ENCODE measurements at places on chromosomes 1 and 21. TPM values are rescaled to one million over a fixed set of nuclear protein-coding genes. Genes with fewer than 3 reads are reported as not detected.
A peak's percentile ranks its signal among the peaks of the same experiment; 100 is the strongest.

Gene OR2L2
- 0.07 TPM for total RNA-seq

Gene COPA
- 284 TPM for total RNA-seq

Gene GPR25
- not detected for total RNA-seq

Gene HUNK
- total RNA-seq: 0.92 TPM

Gene ELAPOR1
- 1.2 TPM for total RNA-seq

DNA sequence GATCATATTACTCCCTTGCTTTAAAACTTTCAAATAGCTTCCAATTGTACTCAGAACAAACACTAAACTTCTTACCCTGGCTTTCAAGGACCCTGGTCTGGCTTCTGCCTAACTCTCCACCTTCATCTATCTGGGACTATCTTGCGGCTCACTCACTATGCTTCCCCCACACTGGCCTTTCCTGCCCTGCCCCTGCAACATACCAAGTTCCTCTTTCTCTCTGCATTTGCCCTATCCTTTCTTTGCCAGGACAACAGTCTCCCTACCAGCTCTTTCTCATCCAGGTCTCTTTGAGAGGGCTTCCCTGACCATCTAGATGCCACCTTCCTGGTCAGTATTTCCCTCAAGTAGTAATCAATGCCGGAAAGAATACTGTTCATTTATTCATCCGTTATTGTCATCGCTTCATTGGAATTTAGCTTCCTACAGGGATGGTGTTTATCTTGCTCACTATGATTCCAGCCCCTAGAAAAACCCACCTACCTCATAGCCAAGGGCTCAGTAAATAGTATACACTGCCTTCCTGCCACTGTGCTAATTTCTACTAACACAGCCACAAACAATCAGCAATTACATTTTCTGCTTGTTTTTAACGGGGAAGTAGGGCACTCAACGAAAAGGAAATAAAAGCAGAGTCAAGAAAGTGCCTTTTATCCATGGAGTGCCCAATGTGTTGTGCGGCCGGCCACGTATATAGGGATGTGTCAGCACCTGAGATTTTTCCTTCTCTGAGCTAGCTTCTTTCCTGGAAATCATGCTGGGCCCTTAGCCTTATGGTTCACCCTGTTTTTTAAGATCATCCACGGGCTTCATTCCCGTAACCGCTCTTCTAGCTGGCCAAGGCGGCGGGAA, 521 bp upstream of the CDC7 start:
- peaks cover 17% of the 10 kb centered on the region for H3K4me1 ChIP-seq
- H3K4me3 ChIP-seq: no peak overlapping the region
- no peak overlapping the region for H3K27ac ChIP-seq
- no peak for DNase-seq

GRCh38 chr1:214550857-214551435, 456 bp downstream of the PTPN14 start:
- H3K27me3 ChIP-seq: no peaks in the 10 kb centered on the region
- H3K4me3 ChIP-seq: peak overlapping the region; percentile 88
- H3K27ac ChIP-seq: peak overlapping the region; percentile 97
- no peaks in the 10 kb centered on the region for H3K36me3 ChIP-seq
- peak; percentile 95 for DNase-seq
- peaks cover 64% of the 10 kb centered on the region for H3K4me1 ChIP-seq

DNA sequence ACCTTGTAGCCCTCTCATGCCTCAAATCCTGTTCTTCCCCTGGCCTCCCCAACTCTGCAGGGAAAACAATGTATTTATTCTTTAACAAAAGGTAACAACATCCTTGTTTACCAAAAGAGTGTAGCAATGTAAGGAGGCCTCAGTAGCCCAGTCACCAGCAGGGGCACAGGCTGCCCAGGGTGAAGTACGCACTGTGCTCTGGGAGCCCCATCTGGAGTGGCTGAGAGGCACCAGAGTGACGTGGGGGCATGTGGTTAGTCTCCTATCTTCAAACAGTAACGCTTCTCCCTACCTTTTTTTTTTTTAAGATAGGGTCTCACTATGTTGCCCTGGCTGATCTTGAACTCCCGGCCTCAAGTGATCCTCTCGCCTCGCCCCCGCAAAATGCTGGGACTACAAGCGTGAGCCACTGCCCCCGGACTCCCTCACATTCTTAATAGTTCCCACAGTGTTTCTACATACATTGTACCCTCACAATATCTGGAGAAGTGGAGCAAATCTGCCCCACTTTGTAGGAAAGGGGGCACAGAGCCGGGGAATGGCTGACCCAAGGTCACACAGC, 51.3 kb upstream of the ECE1 start:
- no peak overlapping the region for H3K27ac ChIP-seq
- H3K36me3 ChIP-seq: no peaks in the 10 kb centered on the region
- no peak for DNase-seq
- H3K4me1 ChIP-seq: peaks cover 72% of the 10 kb centered on the region

DNA sequence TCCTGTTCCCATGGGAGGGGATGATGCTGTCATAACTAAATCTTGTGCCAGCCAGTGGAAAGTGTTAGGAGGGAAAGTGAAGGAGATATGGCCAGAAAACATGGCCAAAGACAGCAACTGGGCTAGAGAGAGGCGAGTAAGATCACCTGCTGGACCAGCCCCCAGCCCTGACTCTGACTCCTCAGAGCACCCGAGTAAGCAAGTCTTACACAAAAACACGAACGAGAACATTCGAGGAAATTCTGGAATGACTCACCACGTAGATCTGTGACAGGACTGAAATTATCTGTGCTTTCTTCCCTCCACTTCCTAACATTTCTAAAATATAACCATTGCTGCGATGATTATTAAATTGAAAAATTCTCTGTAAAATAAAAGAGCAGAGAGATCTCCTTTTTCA, 9.2 kb downstream of the ZNF496 start:
- no peaks in the 10 kb centered on the region for H3K4me1 ChIP-seq
- no peaks in the 10 kb centered on the region for H3K27me3 ChIP-seq
- peak overlapping the region; percentile 2 for H3K27ac ChIP-seq
- H3K4me3 ChIP-seq: no peak overlapping the region

GRCh38 chr1:234279021-234279420, 94.2 kb upstream of the COA6 start:
- peaks cover 7% of the 10 kb centered on the region for H3K27me3 ChIP-seq
- H3K27ac ChIP-seq: no peak overlapping the region
- no peak overlapping the region for H3K4me3 ChIP-seq
- no peaks in the 10 kb centered on the region for H3K4me1 ChIP-seq
- DNase-seq: no peak

DNA sequence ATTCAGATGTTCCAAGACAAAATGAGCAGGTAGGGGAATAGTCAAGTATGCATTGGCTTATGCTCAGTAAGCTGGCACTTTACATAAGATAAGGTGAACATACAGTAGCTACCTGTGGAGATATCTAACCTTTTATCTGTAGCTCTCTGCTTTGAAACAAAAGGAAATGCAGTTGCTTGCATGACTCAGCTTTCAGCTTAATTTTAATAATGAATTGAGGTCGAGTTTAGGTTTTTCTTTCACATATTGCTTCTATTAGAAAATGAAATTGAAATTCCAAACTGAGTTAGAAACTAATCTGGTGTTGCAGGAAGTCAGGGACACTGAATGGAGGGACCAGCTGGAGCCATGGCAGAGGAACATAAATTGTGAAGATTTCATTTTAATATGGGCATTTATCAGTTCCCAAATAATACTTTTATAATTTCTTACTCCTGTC, 8.3 kb downstream of the FRRS1 start:
- H3K36me3 ChIP-seq: peaks cover 1% of the 10 kb centered on the region
- DNase-seq: no peak
- peaks cover 14% of the 10 kb centered on the region for H3K4me1 ChIP-seq
- no peak overlapping the region for H3K4me3 ChIP-seq
- no peak overlapping the region for H3K27ac ChIP-seq

DNA sequence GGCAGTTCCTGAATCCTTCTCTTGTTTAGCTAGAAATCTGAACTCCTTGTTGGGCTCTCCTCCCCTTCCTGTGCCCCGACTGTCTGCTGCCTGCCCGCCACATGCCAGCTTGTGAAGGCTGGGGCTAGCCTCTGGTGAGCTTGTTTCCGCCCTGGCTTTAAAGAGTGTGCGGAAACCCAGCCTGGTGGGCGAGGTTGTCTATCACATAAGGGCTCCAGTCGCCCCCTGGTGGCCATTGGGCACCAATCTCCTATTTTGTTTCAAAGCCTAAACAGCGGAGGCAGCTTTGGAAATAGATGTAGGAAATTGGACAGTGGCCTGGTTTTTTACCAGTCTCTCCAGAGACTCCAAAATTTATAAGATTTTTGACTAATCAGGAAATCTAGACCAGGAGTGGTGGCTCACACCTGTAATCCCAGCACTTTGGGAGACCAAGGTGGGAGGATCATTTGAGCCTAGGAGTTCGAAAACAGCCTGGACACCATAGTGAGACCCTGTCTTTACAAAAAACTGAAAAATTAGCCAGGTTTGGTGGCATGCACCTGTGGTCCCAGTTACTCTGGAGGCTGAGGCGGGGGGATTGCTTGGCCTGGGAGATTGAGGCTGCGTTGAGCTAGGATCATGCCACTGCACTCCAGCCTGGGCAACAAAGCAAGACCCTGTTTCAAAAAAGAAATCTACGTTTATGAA, 9.8 kb downstream of the ATP8B2 start:
- H3K36me3 ChIP-seq: peaks cover 48% of the 10 kb centered on the region
- no peak overlapping the region for H3K4me3 ChIP-seq
- no peak for DNase-seq
- H3K4me1 ChIP-seq: peaks cover 22% of the 10 kb centered on the region
- H3K27ac ChIP-seq: peak overlapping the region; percentile 96

- H3K27ac ChIP-seq: no peak overlapping the region
- DNase-seq: no peak
- no peaks in the 10 kb centered on the region for H3K27me3 ChIP-seq
- H3K4me1 ChIP-seq: peaks cover 20% of the 10 kb centered on the region
Measured at GRCh38 chr1:84145068-84145467, 997 bp downstream of the PRKACB start.

- peak overlapping the region; percentile 14 for H3K27ac ChIP-seq
- peaks cover 45% of the 10 kb centered on the region for H3K4me1 ChIP-seq
- no peaks in the 10 kb centered on the region for H3K27me3 ChIP-seq
Measured at GRCh38 chr1:19199969-19200604, 10.0 kb downstream of the UBR4 start.

DNA sequence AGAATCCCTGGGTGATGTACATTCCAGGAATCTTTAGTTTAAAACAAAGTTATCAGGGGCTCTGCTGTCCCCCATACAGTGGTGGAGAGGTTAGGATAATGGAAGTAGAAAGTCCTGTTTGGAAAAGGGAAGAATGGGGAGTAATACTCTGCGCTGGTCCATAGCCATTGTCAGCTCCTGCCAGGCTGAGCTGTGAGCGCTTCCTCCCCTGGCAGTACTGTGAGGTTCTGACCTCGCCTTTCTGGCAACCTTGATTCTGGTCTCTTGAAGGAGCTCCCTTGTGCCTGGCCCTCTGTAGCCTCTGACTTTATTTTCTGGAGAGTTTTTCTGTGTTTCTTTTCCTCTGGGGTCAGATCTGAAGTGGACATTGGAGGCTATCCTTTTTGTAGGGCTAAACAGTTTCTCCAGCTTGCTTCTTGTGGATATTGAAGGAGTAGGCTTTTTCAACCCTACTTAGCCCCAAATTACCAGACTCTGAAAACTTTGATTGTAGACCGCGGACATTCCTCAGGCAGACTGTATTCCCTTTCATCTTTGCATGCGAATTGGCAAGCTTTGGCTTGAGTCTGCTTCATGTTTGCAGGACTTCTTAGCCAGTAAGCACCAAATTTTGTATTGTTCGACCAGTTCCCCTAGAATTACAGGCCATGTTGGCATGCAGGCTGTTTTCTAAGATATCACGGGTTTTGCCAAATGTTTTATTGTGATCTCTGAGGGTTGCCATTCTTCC, 13.8 kb downstream of the UBE4B start:
- peaks cover 29% of the 10 kb centered on the region for H3K4me1 ChIP-seq
- H3K27ac ChIP-seq: peak overlapping the region; percentile 49
- no peak for DNase-seq
- H3K36me3 ChIP-seq: peaks cover 2% of the 10 kb centered on the region
- H3K27me3 ChIP-seq: no peaks in the 10 kb centered on the region

DNA sequence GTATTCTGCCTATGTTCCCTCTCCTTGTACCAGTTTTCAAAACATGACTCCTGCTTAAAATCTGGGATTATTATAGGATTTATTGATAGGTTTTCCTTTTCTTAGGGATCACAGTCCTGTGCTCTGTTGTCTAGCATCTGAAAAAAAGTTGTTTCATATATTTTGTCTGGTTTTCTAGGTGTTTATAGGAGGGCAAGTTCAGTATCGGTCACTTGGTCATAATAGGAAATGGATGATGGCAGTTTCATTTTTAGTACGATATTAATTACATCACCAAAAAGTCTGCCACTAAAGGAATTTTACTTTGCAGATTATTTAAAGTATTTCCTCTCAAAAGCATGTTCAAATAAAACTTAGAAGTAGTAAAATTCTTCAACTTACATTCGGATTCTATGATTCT, 94.4 kb downstream of the RASAL2 start:
- H3K4me1 ChIP-seq: peaks cover 72% of the 10 kb centered on the region
- H3K4me3 ChIP-seq: peak overlapping the region; percentile 47
- no peak for DNase-seq
- H3K27me3 ChIP-seq: no peaks in the 10 kb centered on the region
- peaks cover 5% of the 10 kb centered on the region for H3K36me3 ChIP-seq

DNA sequence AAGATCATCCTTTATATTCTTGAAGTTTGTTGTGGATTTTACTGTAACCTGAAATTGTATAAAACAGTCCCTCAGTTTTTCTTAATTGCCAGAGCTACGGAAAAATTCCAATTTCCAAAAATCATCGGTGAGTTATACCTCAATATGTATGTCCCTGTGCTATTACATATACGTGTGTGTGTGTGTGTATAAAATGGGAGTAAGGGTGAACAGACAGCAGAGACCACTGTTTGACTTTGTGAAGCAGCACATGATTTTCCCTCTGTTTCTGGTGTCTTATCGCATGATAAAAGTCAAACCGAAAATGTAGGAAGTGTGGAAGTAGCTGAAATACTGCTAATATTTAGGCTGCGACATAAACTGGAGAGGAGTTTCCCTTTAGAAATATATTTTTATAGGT, 1.2 kb downstream of the OR2T1 start:
- H3K4me3 ChIP-seq: no peak overlapping the region
- no peak overlapping the region for H3K27ac ChIP-seq
- H3K4me1 ChIP-seq: no peaks in the 10 kb centered on the region
- DNase-seq: no peak
- no peaks in the 10 kb centered on the region for H3K27me3 ChIP-seq

DNA sequence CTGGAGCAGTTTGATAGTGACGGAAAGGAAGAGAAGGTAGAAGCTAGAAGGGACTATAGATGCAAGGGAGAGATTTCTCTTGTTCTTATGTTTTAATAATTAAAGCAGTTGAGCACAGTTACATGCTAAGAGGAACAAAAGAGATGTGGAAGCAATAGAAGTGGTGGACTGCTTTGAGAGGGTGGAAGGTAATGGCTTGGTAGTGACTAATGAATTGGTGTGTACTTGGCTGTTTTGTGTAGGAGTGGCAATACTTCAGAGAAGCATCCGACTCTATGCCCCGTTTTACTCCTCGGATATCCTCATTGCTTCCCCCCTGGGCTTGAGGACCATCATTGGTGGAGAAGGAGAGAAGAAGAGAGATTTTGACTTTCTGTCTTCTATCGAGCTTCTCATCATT, 12.8 kb downstream of the UTP25 start:
- peak overlapping the region; percentile 99 for H3K27ac ChIP-seq
- DNase-seq: no peak
- peaks cover 19% of the 10 kb centered on the region for H3K36me3 ChIP-seq

GRCh38 chr1:9250411-9251381, 16.1 kb downstream of the H6PD start:
- no peak for DNase-seq
- peaks cover 33% of the 10 kb centered on the region for H3K4me1 ChIP-seq
- H3K36me3 ChIP-seq: peaks cover 9% of the 10 kb centered on the region
- no peak overlapping the region for H3K4me3 ChIP-seq
- no peak overlapping the region for H3K27ac ChIP-seq
- H3K27me3 ChIP-seq: no peaks in the 10 kb centered on the region
